ENCODE measurements at places on chromosomes 7 and 10. TPM values are rescaled to one million over a fixed set of nuclear protein-coding genes. Genes with fewer than 3 reads are reported as not detected.

The SPDYE2B gene
- total RNA-seq: not detected

The KLHDC10 gene
- 24.1 TPM for total RNA-seq

The HACD1 gene
- total RNA-seq: 139 TPM

The PHYHIPL gene
- total RNA-seq: not detected

The STEAP1 gene
- total RNA-seq: 1.2 TPM

The CLEC5A gene
- total RNA-seq: 0.08 TPM

The AGR2 gene
- total RNA-seq: not detected

The WDR86 gene
- total RNA-seq: 0.48 TPM

The PNLIPRP1 gene
- not detected for total RNA-seq

The UPK3BL1 gene
- total RNA-seq: 12.2 TPM

The ELN gene
- total RNA-seq: 33.2 TPM

The GBX1 gene
- total RNA-seq: 2.7 TPM

The BCCIP gene
- total RNA-seq: 38.4 TPM

The CRTAC1 gene
- total RNA-seq: 1.0 TPM
